ENCODE measurements at places on chromosomes 16 and 17. TPM values are rescaled to one million over a fixed set of nuclear protein-coding genes. Genes with fewer than 3 reads are reported as not detected.

DNA sequence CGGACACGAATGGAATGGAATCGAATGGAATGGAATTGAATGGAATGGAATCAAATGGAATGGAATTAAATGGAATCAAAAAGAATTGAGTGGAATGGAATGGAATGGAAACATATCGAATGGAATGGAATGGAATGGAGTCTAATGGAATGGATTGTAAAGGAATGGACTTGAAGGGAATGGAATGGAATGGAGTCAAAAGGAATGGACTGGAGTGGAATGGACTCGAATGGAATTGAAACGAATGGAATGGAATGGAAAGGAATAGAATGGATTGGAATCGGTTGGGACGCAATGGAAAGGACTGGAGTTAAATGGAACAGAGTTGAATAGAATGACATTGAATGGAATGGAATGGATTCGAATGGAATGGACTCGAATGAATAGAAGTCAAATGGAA, 486.9 kb upstream of the WSB1 start:
- DNase-seq: no peak

DNA sequence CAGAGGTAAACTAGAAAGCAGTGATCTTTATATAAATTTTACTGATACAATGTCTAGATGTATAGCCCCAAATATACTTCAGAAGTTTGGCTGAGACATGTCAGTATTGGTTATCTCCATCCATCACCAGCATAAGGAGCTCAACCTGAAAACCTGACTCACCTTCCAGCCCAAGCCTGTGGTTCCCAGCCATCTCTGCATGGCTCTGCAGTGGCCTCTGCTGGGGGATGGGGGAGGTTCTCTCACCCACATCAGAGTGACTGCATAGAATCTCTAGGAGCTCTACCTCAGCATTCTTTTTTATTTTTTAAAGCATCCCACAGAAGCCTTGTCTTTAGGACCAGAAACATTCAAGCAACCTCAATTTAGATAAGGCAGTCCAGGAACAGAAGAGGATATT, 27.3 kb downstream of the USP7 start:
- DNase-seq: peak; percentile 63

DNA sequence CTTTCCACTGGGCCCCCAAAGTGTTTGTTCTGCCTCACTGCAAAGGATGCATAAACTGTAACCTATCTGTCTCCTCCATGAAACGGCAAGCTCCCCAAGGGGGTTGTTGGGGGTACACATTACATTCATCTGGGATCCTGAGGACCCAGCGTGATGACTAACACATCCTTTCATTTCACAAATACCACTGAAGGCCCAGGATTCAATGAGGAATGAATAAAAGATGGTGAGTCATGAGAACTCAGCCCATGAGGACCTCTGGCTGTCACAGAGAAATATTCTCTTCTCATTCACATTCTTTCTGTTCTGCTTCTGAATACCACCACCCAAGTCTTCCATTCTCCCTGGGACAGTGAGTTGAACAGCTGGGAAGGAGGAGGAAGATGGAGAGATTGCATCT, 149.8 kb downstream of the RBFOX3 start:
- DNase-seq: no peak

The NOD2 gene
- 0.51 TPM for total RNA-seq

- no peak for DNase-seq
Measured at GRCh38 chr17:61129267-61130254, 270.1 kb upstream of the TBX2 start.

GRCh38 chr16:27315333-27316037, 1.7 kb downstream of the IL4R start:
- peak; percentile 21 for DNase-seq

The ABCA6 gene
- total RNA-seq: 1.8 TPM

The ZNF232 gene
- 9.1 TPM for total RNA-seq

DNA sequence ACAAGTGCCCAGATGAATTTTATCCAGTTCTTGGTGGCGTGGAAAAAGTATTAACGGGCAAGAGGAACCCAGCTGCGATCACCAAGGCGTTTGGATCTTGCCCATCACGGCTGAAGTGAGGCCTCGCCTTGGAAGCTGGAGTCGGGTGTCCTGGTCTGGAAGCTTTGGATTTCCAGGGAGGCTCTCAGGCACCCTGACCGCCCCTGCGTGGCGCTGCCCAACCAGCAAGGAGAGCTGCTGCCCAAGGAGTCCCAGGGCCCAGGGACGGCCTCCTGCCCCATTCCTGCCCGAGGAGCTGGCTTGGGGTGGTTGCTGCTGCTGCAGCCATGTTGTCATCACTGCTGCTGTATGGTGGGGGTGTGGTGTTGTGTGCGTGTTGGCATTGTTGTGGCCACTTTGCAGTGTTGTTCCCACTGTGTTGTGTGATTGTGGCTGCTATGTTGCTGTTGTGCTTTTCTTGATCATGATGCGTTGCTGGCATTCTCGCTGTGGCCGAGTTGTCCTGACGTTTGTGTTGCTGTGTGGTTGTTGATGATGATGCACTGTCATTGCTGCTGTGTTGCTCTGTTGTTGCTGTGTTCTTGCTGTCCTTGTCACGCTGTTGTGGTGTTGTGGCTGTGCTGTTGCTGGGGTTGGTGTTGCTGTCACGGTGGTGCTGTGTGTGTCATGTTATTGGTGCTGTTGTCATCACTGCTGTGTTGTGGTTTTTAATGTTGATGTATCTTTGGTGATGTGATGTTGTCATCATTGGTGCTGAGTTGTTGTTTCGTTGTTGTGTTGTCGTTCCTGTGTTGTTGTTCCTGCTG, 318.8 kb downstream of the C16orf95 start:
- DNase-seq: no peak

GRCh38 chr16:53673189-53673588, 30.5 kb downstream of the RPGRIP1L start:
- DNase-seq: no peak

The MYH13 gene
- not detected for total RNA-seq

The PARD6A gene
- total RNA-seq: 7.1 TPM

DNA sequence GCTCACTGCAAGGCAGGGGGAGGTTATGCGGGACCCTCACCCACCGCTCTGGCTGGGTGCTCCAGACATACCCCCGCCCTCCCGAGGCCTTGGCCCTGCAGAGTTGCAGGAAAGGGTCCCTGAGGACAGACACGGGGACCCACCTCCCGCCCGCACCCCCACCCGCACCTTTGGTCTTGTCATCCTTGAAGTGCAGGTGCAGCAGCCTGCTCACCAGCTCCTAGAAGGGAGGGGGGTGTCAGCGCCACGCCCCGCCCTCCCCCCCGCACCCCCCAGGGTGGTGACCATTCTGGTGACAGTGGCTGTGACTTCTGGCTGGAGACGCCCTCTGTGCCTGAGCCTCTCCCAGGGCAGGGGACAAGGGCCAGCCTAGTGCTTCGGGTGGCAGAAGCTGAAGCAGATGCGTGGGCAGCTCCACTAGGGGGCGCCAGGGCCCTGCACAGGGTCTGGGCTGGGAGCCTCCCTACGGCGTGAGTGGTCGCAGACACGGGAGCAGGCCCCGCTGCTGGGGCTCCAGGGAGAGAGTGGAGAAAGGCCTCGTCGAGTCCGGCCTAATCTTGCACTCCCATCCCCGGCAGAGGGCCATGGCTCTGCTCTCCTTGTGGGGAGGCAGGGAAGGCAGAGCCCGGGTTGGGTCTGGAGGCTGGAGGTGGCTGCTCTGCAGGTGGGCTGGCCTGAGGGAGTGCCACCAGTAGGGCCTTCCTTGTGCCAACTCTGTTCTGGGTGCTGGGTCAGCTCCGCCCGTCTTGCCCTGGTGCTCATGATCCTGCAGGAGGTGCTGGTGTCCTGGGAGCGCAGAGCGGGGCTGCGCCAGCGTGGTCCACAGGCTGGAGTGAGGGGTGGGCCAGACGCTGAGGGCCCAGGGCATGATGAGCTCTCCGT, 2.7 kb downstream of the CENPX start:
- DNase-seq: peak; percentile 81

DNA sequence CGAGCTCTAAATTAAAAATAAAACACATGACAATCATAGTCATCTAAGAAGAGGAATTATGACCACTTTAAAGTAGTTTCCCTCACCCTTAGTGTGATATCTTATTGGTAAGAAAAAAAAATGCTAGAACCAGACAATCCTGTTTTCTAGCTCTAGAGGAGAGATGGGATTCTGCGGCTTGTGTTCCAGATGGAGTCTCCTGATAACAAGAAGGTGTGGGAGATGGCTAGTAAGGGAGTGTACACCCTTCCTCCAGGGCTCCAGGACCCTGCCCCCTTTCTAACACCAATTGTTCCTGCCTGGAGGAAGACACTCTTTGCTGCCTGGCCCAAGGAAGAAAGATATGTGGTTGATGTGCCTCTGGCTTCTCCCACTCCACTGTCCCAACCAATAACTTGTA, 68.8 kb upstream of the FBXO47 start:
- DNase-seq: peak; percentile 74

- DNase-seq: peak; percentile 69
Measured at GRCh38 chr17:78979780-78980623, at the start of gene LGALS3BP. Gene LGALS3BP (minus strand): TSS chr17:78979923. CDS start chr17:78977191, 2,732 bp downstream.

The MEOX1 gene
- total RNA-seq: 0.72 TPM

GRCh38 chr16:51388516-51388951, 237.5 kb upstream of the SALL1 start:
- DNase-seq: no peak

DNA sequence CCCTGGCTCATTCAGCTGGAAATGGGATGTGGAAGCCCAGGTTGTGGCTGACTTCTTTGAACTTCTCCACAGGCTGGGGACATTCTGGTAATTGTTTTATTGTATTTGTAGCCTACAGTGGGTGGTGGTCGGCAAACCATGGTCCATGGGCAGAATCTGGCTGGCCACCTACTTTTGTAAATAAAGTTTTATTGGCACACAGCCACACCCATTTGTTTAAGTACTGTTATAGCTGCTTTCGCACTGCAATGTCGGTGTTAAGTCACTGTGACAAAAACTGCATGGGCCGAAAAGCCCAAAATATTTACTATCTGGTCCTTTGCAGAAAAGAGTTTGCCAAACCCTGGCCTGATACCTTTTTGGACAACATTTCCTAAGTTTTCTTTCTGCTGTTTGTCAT, 86.2 kb downstream of the NTN1 start:
- no peak for DNase-seq

DNA sequence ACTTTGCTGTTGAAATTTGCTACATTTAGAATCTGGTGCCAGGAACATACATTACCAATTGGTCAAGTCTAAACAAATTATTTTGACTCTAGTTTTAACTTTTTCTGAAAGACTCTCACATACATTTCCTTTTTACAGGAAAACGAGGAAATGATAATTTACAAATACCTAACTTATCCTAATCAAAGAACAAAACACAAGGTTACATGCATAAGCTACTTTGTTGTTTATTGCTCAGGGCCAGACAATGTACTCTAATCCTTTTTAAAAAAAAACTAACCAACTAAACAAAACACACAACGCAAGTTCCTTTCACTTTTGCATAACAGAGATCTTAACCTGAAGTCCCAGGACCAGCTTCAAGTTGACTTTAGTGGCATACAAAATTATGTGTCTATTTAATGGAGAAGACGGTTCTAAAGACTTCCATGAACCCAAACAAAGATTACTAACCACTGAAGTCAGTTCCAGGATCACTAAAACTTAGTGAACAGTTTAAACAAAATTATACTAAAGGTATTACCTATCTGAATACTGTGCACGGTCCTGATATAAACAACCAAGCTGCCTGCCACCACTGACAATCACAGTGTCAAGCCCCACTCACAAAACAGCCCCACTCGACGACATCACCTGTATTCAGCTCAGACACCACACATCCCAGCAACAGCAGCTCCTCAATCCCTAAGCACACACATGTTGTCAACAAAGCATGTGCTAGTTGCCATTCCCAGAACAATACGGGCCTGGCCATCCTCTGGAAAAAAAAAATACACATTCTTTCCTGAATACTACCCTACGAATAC, 1.9 kb downstream of the ZNF652 start:
- DNase-seq: peak; percentile 40

The ADAP2 gene
- 1.8 TPM for total RNA-seq

DNA sequence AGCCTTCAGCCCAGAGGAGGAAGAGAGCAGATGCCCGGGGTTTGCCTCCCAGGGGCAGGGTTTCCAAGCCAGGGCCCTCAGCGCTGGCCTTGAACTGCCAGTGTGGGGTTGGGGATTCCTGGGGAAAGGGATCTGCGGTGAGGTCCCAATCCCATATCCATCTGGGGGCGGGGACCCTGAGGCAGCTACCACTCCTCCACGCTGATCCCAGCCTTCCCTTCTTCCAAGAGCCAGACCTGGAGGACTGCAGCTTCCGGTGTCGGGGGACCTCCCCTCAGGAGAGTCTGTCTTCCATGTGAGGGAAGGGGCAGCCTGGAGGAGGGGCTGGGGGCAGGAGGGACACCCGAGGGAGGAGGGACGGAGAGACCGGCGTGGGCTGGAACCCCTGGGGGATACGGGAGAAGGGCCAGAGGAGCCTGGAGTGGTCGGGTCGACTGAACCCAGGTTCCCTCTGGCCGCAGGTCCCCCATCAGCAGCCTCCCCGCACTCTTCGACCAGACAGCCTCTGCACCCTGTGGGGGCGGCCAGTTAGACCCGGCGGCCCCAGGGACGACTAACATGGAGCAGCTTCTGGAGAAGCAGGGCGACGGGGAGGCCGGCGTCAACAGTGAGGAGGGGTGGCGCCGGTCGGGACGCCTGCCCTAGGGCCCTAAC, 10.7 kb upstream of the CISD3 start:
- DNase-seq: no peak

DNA sequence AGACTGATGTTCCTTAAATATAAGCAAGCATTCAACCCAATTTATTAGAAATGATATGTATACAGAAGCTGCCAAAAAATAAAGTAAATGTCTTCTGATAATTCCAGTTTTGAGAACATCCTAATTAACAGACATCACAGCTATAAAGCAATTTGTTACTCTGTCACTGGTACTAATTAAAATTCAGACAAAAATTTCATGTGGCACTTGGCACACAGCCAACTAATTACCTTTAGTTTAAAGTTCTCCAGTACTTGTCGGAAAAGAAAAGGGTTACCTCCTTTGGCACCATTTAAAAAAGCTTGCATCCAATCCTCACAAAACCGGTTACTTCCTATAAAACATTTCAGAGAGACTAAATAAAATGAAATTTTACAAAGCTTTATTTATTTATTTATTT, 8.8 kb downstream of the C17orf75 start:
- no peak for DNase-seq

The KRTAP3-2 gene
- total RNA-seq: not detected

GRCh38 chr17:81683208-81683583, 401 bp downstream of the ARL16 start:
- DNase-seq: no peak

The KRTAP4-3 gene
- total RNA-seq: not detected

The ESRP2 gene
- total RNA-seq: 109 TPM

DNA sequence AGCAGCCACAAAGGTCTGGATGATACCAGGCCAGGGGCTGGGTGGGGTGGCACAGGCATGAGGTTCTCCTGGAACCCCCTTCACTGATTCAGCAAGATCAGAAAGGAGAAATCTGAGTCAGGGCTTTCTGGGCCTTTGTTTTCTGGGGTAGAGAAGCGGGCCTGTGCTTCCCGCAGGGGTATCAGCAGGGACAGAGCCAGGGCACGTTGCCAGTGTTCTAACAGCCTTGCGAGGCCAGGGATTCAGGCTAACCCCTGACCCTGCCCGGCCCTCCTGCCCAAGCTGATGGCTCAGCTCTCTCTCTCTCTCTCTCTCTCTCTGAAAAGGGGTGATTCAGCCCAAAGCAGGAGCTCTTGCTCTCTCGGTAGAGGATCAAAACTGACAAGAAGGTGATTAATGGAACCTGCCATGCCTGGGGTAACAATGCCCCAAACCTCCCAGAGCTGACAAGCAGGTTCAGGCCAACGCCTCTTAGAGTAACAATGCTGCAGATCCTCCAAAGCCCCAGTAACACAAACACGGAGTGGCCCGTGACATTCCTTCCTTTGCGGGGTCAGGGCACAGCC, 2.0 kb upstream of the KRT13 start:
- DNase-seq: no peak
